Caco-2 (cell line): ENCODE measurements at places on chromosomes 5 and 9. TPM values are rescaled to one million over a fixed set of nuclear protein-coding genes. Genes with fewer than 3 reads are reported as not detected.

TDRD7 gene
- 22.0 and 23.0 TPM in 2 replicates for total RNA-seq

RIMOC1 gene
- total RNA-seq: 29.5 and 30.2 TPM in 2 replicates

ENC1 gene
- 92.7 and 106 TPM in 2 replicates for total RNA-seq

DNA sequence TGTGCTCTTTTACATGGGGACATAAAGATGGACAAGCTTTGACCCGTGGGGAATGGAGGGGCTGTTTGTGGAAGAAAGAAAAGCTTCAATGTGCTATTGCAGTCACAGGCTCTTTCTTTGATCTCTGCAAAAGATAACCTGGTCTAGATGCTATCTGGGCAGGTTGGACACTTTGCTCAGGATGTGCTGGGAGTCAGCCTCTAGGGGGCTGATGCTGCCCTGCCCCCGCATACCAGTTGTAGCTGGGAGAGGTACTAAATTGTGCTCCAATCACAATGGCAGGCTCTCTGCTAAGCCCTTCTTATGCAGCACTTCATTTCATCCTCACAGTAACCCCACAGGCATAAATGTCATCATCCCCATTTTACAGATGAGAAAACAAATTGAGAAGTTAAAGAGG is 67.2 kb downstream of the PSD2 start:
- no peak for DNase-seq

GRCh38 chr9:127214421-127215267 is 49.9 kb upstream of the GARNL3 start:
- peak; percentile 77 for DNase-seq

- no peak for DNase-seq
Observed at GRCh38 chr5:59758566-59758965, 135.0 kb downstream of the PDE4D start.

GRCh38 chr5:169467041-169467771 is 116.4 kb upstream of the SPDL1 start:
- DNase-seq: no peak

DNA sequence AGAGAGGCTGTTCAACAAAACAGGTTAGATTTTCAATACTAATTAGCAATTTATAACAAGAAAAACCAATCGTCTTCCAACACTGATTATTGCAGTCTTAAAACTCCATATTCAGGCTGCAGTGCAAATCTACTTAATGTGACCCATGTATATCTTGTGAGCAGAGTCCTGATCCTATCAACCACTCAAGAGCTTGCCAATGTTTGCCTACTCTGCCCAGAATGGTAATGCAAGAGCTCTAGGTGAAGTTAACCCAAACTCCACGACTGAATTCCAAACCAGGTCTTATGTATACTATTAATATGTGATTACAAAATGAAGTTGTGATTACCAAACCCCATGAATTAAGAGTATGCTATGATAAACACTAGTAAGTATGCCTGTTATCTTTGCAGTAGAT is 17.1 kb downstream of the EFNA5 start:
- no peak for DNase-seq
